T-helper 17 cell (primary cell): ENCODE measurements at places on chromosomes 5 and 9.

DNA sequence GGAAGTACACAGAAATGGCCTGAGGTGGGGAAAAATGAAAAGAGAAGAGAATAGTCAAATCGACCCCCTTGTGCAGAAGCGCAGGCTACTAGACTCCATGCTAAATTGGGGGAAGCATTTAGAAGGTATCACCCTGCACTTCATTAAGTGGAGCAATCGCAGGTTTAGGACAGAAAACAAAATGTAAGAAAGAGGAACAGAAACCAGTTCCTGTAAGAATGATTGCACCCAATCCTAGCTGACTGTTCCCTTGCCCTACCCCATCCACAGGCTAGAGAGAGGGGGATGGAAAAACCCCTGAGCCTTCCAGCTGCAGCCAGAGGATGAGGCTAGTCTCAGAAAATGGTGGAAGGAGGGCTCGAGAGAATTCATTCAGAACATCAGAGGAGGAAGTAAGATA is 23.9 kb upstream of the PPP1R2B start:
- H3K27ac ChIP-seq, result no peak overlapping the region
- DNase-seq, result no peak
- no peaks in the 10 kb centered on the region for H3K4me1 ChIP-seq

DNA sequence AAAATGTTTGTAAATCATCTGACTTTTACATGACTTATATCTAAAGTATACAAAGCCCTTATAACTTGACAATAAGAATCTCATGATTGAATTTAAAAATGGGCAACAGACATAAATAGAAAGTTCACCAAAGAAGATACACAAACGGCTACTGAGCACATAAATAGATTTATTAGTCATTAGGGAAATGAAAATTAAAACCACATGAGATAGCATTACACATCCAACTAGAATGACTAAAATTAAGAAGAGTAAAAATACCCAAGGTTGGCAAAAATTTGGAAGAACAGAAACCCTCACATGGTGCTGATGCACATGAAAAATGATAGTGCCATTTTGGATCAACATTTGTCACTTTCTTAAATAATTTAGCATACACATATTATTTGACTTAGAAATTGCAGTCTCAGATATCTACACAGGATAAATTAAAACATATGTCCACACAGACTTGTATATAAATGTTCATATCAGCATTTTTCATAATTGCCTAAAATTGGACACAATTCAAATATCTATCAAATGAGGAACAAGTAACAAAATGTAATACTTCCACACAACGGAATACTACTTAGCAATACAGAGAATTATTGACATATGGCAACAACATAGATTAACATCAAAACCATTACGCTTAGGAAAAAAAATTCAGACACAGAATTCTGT is 359.1 kb upstream of the DAB2 start:
- no peaks in the 10 kb centered on the region for H3K36me3 ChIP-seq
- no peaks in the 10 kb centered on the region for H3K4me1 ChIP-seq
- peaks cover 21% of the 10 kb centered on the region for H3K27me3 ChIP-seq
- no peak for DNase-seq

DNA sequence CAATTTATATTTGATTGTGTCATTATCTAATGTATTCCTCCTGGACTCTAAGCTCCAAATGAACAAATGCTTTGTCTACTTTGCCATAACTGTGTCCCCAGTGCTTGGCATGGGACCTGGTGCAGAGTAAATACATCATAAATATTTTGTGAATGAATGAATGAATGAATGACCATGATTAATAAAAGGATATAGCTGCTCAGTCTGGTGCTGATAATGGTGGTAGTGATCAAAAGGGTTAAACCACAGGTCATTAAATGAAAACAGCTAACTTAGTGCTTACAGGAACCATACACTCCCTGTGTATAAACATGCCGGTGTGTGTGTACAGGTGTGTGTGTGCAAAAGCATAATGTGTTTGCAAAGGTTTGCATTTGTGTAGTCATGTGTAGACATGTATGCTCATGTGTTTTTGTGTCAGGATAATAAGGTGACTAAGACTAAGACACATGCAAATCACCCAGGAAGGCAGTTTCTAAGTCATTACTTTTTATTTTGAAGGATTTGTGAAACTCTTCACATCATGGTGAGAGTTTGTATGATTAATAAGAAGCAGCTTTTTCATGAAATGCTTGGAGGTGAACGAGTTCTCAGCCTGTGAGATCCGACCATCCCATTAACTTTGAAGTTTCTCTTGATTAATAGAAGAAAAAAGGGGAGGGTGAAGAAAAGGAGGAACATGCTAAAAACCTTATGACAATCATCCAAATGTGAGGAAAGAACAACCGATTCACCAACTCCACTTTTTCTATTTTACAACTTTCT is 24.6 kb downstream of the SPARC start:
- H3K36me3 ChIP-seq, result no peaks in the 10 kb centered on the region
- peaks cover 37% of the 10 kb centered on the region for H3K27me3 ChIP-seq
- peaks cover 11% of the 10 kb centered on the region for H3K4me1 ChIP-seq
- no peak overlapping the region for H3K4me3 ChIP-seq
- peak overlapping the region; percentile 56 for H3K27ac ChIP-seq
- DNase-seq, result no peak

GRCh38 chr9:20914556-20914955 is 116.9 kb downstream of the HACD4 start:
- H3K4me3 ChIP-seq, result no peak overlapping the region
- peak overlapping the region; percentile 0 for H3K27ac ChIP-seq
- peaks cover 12% of the 10 kb centered on the region for H3K36me3 ChIP-seq
- H3K27me3 ChIP-seq, result no peaks in the 10 kb centered on the region
- H3K4me1 ChIP-seq, result peaks cover 5% of the 10 kb centered on the region
